ENCODE measurements at places on chromosomes 5 and 9.

GRCh38 chr5:128427921-128428320 is 110.1 kb downstream of the FBN2 start:
- no peak for DNase-seq

- DNase-seq = no peak
These were observed 3.7 kb downstream of the PCDHGA12 start for GRCh38 chr5:141434006-141434405.

DNA sequence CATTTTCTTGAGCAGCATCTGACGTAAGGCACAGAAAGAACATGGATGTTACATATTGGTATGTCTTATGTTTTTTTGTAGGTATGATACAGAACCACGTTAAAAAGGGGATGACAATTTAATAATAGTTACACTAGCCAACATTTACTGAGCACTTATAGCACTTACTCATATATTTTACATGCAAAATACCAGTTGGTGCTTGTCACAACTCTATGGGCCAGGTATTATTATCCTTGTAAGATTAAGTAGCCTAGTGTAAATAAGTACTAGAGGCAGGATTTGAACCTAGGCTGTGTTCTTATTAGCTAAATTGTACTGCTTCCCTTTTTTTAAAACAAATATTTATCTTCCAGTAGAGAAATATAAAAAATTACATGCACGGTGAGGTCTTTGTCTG is 83.5 kb downstream of the RANBP17 start:
- DNase-seq = no peak

DNA sequence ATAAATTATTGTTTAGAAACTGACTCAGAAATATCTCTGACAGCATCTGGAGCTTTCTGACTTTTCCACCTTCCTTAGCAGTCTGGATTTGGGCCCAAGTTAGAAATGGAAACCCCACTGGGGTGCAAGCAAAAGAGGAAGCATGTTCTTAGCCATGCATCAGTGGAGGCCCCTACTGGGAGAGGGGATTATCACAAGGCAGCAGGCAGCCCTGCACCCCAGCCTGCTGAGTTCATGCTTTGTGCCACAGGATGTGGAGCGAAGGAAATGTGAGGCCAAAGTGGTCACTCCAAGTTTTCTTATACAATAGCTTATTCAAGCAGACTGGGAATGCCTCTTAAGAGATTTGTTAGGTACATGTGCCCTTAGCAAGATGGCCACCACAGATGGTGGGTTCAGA is 146.5 kb upstream of the TLX3 start:
- DNase-seq = no peak

GRCh38 chr5:93145767-93146166 is 435.3 kb downstream of the NR2F1-AS1 start:
- no peak for DNase-seq

DNA sequence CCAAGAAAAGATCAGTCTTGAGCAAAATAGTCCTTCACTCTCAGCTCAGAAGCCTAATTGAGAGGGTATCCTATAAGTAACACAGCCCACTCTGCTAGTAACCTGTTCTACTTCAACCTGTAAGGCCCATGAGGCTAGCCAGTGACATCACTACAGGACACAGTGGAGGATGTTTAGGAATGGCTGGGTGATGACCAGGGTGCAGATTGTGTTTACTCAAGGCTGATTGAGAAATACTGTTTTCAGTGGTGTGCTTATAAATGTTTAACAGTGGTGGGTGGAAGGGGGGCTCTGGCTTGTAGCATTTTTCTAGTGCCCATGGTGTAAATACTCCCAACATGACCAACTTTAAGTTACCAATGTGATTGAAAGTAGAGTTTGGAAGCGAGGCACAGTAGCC is 159.8 kb upstream of the CCDC152 start:
- no peak for DNase-seq

GRCh38 chr5:73234204-73234555 is 61.2 kb downstream of the TMEM174 start:
- no peak for DNase-seq

Data from dorsolateral prefrontal cortex (tissue), 122 donors.